ENCODE measurements at places on chromosomes 2 and 18.

DNA sequence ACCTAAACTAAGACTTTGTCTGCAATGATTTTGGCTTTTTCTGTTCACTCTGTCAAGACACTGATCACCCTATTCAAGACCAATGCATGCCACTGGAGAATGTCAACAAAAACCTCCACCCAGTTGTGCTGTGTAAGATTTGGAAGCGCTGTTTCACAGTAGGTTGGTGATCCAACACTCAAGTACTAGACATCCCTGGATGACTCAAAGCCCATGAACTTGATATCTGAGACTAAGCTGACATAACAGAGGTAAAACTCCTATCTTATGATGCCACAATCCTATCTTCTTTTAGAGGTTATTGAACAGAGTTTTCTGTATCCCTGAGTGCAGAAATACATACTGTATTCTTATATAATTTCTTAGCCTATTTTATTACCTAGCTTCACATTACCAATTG is 251.3 kb upstream of the ETAA1 start:
- DNase-seq = no peak

- no peak for DNase-seq
These were observed 2.9 kb downstream of the HK2 start for GRCh38 chr2:74836675-74837401.

DNA sequence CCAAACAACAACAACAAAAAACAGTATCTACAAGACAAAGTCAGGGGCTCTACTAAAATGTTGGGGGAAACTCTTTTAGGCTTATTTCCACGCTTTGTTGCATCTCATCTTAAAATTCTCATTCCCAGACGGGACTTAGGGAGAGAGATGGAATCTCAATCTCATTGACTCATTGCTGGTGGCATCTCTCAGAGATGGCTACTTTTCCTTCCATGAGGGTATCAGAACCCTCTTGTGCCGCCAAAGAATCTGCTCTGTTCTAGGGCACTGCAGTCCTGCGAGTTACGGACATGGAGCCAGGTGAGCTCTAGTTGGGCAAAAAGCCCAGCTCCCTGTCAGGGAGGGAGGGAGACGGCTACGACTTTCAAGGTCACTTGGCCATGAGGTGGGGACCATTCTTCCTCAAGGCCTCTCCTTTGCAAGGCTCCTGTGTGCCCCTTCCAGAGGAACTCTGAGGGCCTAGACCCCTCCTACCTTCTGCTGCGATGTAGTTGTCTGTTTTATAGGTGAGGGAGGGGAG is 68.0 kb downstream of the MYCN start:
- DNase-seq = no peak

DNA sequence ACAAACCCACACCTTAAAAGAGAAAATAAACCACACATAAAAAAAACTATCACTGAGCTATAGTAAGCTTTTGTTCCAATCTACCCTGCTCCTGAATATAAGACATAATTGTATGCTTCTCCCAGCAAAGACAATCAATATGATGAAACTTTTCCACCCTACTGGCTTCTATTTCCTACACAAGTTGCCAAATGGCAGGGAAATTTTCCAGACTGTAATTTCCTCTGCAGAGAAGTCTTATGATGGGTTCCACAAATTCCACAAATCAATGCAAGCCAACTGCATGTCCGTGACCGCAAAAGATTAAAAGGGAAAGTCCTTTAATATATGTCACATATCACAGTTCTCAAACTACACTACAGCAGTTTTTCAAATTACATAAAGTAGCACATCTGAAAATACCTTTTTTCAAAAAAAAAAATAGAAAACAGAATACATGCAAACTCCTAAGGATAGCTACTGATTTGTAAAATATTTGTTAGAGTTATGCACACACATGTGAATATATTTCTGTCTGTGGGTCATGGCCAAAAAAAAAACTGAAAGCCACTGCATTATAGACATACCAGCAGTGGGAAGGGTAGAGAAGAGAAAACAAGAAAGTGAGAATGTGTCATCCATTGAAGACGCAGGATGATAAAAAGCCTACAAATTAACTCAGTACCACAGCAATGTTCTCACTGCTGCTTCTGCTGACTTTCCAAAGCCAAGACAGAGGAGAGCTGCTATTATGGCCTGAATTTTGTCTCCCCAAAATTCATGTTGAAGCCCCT is 61.4 kb downstream of the RPL31 start:
- DNase-seq = no peak

DNA sequence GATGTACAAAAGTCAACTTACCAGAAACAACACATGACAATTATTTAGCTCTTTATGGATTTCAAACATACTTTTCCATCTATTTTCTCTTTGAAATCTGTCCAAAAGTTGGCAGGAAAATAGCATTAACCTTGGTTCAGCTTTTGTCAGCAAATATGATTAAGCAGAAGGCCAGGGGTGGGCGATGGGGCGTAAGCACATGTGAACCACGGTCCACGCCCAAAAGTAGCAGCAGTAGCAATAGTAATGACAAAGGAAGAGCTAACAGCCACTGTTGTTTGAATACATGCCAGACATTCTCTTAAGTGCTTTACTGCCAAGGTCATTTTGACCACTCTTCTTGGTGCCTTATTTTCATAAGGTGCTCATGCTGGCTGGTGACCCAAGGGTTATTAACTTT is 73.5 kb downstream of the ANTXR1 start:
- DNase-seq = no peak

DNA sequence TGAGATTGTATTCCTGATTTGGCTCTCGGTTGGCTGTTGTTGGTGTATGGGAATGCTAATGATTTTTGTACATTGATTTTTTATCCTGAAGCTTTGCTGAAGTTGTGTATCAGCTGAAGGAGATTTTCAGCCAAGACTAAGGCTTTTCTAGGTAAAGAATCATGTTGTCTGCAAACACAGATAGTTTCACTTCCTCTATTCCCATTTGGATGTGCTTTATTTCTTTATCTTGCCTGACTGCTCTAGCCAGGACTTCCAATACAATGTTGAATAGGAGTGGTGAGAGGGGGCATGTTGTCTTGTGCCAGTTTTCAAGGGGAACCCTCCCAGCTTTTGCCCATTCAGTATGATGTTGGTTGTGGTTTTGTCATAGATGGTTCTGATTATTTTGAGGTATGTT is 90.4 kb downstream of the CYP26B1 start:
- no peak for DNase-seq

DNA sequence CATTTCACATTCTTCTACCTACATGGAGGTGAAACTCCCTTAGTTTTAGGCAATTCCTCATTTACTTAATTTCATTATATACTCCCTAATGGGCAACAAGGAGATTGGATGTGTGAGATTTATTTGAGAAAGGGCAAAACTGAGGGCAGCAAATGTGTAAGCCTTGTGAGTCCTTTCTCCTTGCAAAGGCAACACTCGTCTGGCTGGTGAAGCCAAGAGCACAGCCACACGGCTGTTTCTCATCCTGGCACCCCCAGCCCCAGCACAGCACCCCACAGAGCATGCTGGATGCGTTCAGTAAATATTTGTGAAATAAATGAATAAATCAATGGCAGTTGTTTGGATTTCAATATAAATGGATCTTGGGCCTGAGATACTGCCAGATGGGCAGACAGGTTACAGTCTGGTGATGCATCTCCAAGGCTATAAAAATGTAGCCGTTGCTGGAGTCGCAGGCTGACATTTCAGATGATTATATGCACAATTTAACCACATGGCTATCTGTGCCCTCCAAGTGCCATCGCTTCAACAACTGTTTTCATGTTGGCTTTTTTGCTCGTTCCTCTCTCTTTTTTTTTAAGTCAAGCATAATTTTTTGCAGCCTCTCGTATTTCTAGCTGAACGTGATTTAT is 154.1 kb upstream of the REV1 start:
- no peak for DNase-seq

GRCh38 chr2:8134473-8134932 is 547.4 kb upstream of the ID2 start:
- no peak for DNase-seq

GRCh38 chr2:167965907-167966761 is 281.3 kb downstream of the STK39 start:
- no peak for DNase-seq

GRCh38 chr2:96768083-96768561 is 7.4 kb downstream of the CNNM4 start:
- no peak for DNase-seq

GRCh38 chr2:156892467-156893281 is 364.8 kb upstream of the GALNT5 start:
- DNase-seq = no peak

DNA sequence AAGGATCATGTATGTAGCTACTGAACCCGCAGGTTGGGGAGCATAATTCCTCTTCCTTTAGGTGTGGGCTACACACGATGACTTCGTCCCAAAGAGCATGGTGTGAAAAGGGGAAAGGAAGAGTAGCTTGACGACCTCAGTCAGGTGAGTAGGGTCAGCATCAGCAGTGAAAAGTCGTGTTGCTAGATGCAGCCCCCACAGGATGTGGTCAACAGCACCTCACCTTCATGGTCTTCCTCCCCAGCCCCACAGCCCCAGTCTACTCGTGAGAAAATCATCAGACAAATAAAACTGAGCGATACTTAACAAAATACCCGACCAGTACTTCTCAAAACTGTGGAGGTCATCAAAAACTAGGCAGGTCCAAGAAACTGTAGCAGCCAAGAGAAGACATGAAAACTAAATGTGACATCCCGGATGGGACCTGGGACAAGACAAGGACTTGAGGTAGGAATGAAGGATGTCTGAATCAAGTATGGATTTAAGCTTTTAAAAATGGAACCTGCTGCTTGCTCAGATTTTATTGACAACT is 77.5 kb upstream of the NFATC1 start:
- DNase-seq = no peak

- no peak for DNase-seq
These were observed 11.8 kb downstream of the FBLN7 start for GRCh38 chr2:112149866-112150435.

All from CD8-positive, alpha-beta memory T cell (primary cell).